RPMI7951 (cell line): ENCODE measurements at places on chromosomes 1 and 21. TPM values are rescaled to one million over a fixed set of nuclear protein-coding genes. Genes with fewer than 3 reads are reported as not detected.
A peak's percentile ranks its signal among the peaks of the same experiment; 100 is the strongest.

DNA sequence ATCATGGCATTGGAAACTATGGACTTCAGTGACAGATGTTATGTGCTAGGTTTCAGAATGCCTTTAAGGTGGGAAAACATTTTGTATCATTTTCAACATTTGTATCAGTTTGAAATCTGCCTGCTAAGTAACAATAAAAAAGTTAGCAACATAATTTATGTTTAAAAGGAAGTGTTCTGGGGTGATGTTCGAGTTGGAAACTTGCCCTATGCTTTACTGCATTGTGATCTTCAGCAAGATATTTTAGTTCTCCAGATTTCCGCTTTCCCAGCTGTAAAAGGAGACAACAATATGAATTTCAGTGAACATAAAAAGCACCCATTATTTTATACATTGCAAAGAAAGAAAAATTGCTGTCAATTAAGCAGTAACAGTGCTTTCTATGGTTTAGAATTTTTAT is 187.4 kb downstream of the DISC1 start:
- no peak for DNase-seq

DNA sequence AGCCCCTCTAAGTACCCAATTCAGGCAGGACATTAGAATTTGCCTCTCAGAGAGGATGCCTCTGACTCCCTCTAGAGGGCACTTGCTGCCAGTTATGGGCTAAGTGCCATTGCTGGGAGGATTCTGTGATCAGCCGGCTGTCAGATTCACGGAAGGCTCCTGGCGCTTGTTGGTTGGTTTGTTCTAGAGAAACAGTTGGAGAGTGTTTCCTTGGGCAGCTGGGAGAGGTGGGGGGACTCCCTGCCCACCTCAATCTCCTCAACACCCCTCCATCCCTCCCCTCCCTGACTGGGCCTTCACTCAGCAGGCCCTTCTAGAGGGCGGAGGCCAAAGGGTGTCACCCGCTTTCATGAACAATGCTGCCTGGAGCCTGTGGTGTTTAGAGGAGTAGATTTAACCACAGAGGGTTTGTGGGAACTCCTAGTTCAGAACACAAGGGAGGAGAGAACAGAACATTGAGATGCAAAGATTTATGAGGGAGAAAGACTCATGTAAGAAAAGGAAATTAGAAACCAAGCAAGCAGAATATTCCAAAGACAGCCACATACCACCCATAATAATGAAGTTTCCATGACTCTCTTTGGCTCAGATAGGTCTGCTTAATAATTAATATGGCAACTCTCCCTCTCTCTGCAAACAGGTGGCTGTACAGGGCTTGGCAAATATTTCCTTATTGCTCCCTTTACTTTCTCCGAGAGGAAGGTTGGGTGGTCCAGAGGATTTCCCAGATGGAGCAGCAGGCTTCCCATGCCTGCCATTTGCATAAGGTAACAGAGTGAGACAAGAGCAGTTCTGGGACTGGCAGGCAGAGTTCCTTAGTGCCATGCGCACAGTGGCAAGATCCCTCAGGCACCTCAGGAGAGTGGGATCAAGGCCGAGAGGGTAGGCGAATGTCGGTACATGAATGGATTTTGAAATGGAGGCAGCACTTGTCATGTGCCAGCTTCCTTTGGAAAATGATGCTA is 30.0 kb upstream of the ACP6 start:
- peak; percentile 60 for DNase-seq

DNA sequence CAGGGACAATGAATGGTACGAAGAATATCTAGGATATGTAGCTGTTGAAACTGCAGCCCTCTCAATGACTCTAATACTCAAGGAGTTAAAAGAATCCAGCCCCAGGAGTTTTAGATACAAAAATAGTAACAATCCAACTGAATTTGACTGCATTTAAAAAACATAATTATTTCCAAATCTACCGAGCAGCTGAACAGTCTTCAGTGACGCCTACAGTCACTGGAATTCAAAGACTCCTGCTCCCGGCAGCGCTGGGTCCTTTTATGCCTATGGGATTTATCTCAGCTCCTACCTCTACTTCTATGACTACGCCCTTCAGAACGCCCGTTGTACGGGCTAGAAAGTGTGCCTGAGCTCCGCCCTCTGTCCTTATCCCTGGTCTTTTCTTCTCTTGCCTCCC is 55.7 kb downstream of the WARS2 start:
- no peak for DNase-seq

- DNase-seq, result no peak
Measured at GRCh38 chr21:41970751-41971653, 17.2 kb upstream of the C2CD2 start.

- no peak for DNase-seq
Measured at GRCh38 chr1:51270751-51271150, 34.7 kb downstream of the RNF11 start.

- no peak for DNase-seq
Measured at GRCh38 chr1:189654906-189655305, 822.8 kb downstream of the BRINP3 start.

GRCh38 chr1:14057640-14058039 is 357.7 kb downstream of the PRDM2 start:
- DNase-seq, result no peak

DNA sequence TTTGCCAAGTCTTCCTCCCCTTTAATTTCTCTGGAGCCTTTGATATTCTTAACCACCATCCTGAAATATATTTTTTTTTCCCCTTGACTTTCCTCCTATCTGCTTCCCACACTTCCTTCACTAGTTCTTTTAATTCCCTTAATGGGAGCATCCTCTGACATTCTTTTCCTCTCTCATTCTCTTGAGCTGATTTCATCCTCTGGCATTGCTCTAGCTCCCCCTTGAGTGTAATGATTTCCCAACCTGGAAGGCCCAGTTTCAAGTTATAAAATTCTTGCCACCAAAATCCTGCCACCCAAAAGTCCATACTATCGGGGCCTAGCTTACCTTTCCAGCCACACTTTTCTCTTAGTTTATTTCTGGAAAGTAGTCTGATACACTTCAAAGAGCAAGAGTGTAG is 39.5 kb upstream of the UBE2U start:
- DNase-seq, result peak; percentile 35

DNA sequence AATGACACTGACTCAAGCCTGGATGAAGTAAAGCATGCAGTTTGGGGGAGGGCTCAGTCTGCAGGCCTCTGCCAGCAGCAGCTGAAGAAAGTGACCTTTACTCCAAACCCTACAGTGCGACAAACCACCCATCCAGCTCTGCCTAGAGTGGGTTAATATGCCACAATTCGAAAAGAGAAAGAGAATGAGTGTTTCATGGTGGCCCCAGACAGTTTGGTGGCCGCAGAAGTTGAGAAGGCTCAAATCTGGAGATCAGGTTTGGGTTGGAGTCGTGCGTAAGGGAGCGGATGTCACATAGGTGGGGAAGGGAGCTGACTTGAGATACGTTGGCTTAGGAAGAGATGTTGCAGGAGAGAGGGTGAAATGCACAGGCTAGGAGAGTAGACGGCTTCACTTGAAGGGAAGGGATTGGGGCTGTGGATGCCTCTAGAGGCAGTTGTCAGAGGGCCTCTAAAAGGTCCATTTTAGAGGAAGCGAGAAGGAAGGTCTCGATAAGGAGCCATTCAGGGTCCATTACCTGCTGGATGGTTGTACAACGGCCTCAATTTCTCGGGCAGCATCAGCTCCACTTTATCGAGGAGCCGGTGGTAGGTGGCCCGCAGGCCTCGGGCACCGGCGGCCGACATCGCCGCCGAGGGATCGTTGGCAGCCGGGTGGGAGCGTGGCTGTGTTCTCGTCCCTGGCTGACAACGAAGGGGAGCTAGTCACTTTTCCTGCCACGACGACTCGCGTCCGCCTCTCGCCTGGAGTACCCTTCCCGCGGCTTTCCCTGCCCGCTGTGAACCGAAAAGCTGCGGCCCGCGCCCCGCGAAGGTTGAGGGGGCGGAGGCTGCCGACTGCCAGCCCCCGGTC is 1.0 kb upstream of the DCAF6 start:
- peak; percentile 34 for DNase-seq

- no peak for DNase-seq
Measured at GRCh38 chr1:174428739-174429138, 19.0 kb upstream of the GPR52 start.

GRCh38 chr1:92404661-92405060 is 82.1 kb downstream of the GFI1 start:
- peak; percentile 35 for DNase-seq

- DNase-seq, result no peak
Measured at GRCh38 chr1:46394108-46394871, at the start of gene FAAH. Gene FAAH, plus strand, starts transcription at chr1:46394317. Its CDS starts 32 bp downstream, at chr1:46394349.

- no peak for DNase-seq
Measured at GRCh38 chr1:33126411-33127000, 45.6 kb downstream of the AZIN2 start.

DNA sequence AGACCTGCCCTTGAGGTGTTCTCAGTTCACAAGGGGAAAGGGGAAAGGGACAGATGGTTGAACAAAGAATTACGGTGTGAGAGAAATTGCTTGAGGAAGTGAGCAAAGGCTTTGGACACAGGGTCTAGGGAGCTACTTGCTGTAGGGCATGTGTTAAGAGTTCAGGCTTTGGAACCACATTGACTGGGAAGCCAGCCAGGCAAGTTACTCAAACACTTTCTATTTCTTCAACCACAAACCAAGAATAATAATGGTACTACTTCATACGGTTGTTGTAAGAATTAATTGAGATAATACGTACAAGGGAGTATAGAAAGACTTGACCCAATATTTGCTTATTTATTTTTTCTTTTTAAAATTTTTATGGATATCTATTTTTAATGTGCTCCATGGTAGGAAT is 26.6 kb downstream of the AK4 start:
- peak; percentile 98 for DNase-seq

GRCh38 chr1:78301141-78301540 is 189.6 kb upstream of the PTGFR start:
- peak; percentile 90 for DNase-seq

GRCh38 chr1:196317535-196318522 is 290.4 kb downstream of the KCNT2 start:
- DNase-seq, result peak; percentile 32

GRCh38 chr1:179366093-179366800 is 476 bp downstream of the AXDND1 start:
- DNase-seq, result peak; percentile 9

DNA sequence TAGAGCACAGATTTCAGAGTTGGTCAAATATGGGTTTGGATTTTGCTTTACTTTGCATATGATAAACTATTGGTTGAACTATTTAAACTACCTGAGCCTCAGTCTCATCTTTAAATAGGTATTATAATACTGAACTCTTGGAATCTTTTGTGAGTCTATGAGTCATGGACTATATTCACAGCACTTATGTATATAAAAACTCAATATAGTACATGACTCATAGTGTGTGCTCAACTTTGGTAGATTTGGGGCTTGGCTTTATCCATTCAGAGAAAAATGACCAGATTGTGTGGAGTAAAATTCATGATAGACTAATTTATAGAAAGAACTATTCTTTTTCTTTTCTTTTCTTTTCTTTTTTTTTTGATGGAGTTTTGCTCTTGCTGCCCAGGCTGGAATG is 28.7 kb downstream of the FCRL3 start:
- DNase-seq, result no peak

DNA sequence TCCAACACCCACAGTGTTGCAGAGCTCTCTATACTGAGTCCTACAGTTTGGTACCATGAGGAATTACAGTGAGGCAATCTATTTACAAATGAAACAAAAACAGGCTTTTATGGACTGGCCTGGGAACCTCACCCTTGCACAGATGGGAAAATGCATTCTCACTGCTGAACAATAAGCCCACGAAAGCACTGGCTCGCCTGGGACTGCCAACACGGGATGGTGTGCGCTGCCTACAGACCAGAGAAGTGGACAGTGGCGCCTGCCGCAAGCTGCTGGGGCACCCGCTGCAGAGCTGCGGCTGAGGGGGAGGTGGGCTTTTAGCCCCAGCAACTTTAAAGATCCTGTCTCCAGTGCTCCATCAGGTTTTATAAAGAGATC is 28.5 kb upstream of the ABCG1 start:
- DNase-seq, result no peak

GRCh38 chr1:116474921-116475849 is 95.6 kb downstream of the CD58 start:
- no peak for DNase-seq

- peak; percentile 17 for DNase-seq
Measured at GRCh38 chr1:56837244-56837939, 17.2 kb upstream of the C8A start.

- no peak for DNase-seq
Measured at GRCh38 chr1:231972111-231972445, 345.5 kb downstream of the DISC1 start.

GRCh38 chr1:165369255-165369848 is 12.8 kb upstream of the LMX1A start:
- peak; percentile 31 for DNase-seq

DNA sequence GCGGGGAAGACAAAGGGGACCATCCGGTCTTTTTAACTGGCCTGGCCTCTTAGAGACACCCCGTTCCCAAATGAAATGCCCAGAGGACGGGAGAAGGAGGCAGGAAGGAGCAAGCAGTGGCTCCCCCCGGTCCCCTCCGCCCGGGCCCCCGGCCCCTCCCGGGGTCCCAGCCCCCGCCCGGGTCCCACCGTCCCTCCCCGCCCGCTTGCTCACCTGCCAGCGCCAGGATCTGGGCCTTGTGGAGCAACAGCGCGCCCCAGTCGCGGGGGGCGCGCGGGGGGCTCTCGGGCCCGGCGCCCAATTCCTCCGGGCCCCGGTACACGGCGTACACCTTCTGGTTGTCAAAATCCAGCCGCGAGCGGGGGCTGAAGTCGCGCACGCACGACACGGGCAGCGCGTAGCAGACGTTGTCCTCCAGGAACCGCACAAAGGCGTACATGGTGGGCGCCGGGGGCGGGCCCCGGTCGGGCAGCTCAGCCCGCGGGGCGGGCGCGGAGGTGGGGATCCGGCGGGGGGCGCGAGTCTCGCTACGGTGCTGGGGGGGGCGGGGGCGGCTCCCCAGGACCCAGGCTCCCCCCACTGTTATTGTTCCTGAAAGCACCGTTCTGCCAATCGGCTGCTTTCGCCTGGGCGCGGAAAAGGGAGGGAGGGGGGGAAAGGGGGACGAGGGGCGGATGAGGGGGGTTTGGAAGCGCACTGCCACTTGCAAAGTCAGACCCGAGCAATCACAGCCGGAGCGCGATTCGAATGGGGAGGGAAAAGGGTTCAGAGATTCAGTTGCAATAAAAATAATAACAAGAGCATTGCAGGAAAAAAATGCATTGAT is at the start of gene BEND5:
BEND5 (minus strand) TSS at position 499 of the 826 bp plus-strand sequence; CDS start at position 439, 60 bp downstream.
- peak; percentile 46 for DNase-seq

Gene PLCH2
- total RNA-seq, result 0.12 and 0.29 TPM in 2 replicates

Gene MANEAL
- 5.6 and 8.2 TPM in 2 replicates for total RNA-seq

Gene TSPAN1
- 0.48 TPM in 1 of 2 replicates, not detected in the other for total RNA-seq

Gene VHLL
- total RNA-seq, result not detected in 2 replicates

Gene ZNF695
- 8.4 and 8.8 TPM in 2 replicates for total RNA-seq

Gene PCAT6
- total RNA-seq, result 0.72 TPM in 1 of 2 replicates, not detected in the other

Gene TBX19
- 0.29 and 0.84 TPM in 2 replicates for total RNA-seq

Gene VAV3
- 0.84 and 1.7 TPM in 2 replicates for total RNA-seq

Gene GJA8
- 0.12 TPM in 1 of 2 replicates, not detected in the other for total RNA-seq

Gene LCE2B
- not detected in 2 replicates for total RNA-seq

Gene S100A3
- 7.7 and 15.3 TPM in 2 replicates for total RNA-seq

Gene KCTD3
- 27.2 and 34.4 TPM in 2 replicates for total RNA-seq

Gene FCRL6
- 0.10 TPM in 1 of 2 replicates, not detected in the other for total RNA-seq

Gene CCDC185
- not detected in 2 replicates for total RNA-seq

Gene MAP3K7CL
- total RNA-seq, result 10.0 and 14.8 TPM in 2 replicates

Gene TNFRSF8
- not detected in 2 replicates for total RNA-seq
